ENCODE measurements at places on chromosomes 12 and 14.

DNA sequence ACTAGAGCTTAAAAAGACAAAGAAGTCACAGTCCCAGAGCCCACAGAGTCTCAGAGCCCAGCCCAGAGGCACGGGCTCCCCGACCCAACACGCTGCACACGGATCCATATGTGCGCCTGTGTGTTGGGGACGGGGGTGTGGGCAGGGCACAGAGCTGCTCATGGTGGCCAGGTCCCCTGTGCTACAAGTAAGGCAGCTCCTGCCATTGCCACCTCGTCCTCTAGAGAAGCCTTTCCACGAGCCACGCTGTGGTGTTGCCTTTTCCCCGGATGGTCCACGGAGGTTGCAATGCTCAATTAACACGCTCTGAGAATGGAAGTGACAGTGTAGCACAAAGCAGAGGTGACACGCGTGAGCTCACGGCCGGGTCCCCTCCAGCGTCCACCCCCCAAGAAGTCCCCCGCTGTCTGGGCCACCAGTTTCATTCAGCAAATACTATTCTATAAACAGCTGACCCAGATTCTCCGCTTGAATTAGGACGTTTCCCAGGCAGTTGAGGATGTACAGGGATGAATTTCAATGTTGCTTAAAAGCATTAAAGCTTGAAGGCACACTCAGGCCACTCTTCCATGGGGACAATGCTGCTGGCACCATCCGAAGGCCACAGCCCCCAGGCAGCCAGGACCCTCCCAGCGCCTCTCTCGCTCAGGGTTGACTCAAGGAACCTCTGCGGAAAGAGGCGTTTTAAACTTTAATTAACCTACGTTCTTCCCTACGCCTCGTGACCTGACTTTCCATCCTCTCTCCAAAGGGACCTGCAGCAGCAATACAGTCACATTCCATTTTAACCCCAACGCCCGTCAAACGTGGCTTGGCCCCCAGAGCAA lies 22.7 kb upstream of the EIF5 start:
- no peak for DNase-seq

DNA sequence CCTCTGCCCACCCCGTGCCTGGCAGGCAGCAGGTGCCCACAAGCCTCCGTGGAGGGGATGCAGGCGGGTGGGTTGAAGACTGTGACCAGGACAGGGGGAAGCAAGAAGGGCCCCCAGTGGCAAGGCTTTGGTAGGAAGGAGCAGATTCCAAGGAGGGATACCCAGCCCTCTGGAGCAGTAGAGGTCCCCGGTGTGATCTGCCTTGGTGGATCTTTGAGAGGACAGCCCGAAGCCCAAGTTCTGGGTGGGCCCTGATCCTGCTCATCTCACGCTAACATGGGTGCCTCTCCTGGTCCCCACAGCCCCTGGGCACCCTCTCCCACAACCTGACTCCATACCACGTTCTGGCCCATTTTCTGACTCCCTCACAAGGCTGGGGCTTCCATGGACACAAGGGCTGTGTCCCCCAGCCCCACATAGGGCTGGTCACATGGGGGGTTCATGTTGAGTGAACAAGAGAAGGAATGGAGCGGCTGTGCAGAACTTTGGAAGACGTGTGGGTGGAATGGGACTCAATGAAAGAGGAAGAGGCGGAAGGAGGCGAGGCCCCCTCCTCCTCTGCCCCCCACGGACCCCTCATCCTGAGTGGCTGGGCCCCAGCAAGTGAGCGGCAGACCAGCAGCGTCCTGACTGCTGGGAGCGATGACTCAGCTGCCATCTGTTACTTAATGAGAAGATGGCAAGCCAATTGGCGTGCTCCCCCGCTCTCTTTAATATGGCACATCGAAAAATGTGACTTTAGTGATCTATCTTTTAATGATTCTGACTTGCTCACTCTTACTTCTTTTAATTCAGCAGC lies 77.0 kb upstream of the BCL11B start:
- DNase-seq: no peak

DNA sequence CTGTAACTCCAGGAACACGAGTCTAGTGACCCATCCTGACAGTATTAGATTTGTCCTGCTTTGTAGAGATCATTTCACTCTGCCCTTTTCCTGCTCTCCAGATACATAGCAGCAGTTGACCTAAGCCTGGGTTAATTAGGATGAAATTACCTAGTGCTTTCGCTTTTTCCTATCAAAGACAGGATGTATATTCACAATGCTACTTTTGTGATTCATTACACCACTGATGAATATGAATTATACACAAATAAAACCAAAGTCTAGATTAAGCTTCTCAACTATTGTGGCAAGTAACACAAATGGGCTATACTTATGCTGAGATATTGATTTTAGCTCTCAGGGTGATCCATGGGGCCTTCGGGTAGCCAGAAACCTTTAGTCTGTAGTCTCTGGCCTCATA lies 17.9 kb downstream of the CERS5 start:
- DNase-seq: no peak

- no peak for DNase-seq
Measured at GRCh38 chr14:96734076-96734622, 63.0 kb upstream of the VRK1 start.

GRCh38 chr12:76501390-76501789 lies 58.2 kb downstream of the OSBPL8 start:
- DNase-seq: no peak

GRCh38 chr12:16453319-16453718 lies 105.9 kb downstream of the MGST1 start:
- no peak for DNase-seq

- no peak for DNase-seq
Measured at GRCh38 chr14:70269582-70269981, 80.8 kb upstream of the SLC8A3 start.

DNA sequence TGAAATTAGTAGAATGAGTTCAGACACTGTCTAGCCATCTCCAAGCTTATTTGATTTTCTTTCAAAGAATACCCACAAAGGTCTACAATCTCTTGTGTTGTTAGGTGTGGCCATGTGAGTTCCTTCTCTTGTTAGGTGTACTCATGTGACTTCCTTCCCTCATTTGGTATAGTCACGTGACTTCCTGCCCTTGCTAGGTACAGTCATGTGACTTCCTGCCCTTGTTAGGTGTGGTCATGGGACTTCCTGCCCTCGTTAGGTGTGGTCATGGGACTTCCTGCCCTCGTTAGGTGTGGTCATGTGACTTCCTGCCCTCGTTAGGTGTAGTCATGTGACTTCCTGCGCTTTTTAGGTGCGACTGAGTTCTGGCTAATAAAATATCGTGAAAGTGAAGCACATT lies 179.6 kb downstream of the TMX1 start:
- peak; percentile 4 for DNase-seq

DNA sequence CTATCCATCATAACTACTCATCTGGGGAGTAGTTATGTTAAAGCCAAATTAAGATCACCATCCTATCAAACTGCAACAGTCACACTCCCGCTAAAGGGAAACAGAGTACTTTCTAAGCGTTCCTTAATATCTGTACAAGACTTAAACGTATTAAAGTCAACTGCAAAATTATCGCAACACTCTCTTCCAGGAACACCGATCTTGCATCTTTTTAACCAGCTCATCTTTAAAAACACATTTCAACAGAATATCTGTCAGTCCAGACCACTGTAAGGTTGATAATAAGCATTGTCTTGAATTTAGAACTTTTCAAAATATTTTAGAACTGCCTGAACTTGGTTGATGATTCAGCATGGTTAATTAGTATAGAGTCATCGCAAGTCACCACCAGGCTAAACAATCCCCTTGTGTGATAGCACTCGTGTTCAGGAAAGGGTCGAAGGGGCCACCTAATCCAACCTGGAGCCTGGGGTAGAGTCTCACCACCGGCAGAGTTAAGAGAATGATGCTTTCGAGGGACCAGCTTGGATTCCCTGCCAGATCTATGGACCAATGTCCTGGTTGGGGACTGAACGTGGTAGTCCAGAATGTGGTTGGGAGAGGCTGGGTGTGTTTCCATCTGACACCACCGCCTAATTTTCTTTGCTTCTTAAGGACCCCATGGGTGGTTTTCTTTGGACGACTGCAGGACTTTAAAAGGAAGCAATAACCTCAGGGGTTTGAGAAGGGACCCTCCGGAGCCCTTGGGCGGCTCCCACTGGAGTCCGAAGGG lies 890 bp downstream of the SPTLC2 start:
- DNase-seq: no peak

GRCh38 chr14:30885840-30886740 lies 11.7 kb downstream of the COCH start:
- no peak for DNase-seq

- DNase-seq: no peak
Measured at GRCh38 chr14:88519907-88520306, 34.9 kb downstream of the PTPN21 start.

DNA sequence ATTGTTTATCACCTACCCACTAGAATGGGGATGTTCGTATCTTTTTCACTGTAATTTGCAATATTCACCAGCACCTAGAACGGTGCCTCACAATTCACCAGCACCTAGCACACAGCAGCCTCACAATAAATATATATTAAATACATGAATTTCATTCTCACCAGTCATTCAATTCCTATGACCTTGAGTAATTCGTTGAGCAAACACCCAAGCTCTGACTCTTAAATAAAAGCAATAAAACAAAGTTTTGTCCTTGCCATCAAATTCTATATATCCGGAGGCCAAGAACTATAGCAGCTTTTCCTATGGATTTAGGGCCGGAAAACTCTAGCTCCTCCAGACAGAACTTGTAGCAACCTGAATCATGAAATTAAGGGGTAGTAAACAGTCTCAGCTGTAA lies 981 bp downstream of the VTI1B start:
- no peak for DNase-seq

GRCh38 chr14:20970983-20971704 lies 15.9 kb downstream of the RNASE2 start:
- peak; percentile 56 for DNase-seq

DNA sequence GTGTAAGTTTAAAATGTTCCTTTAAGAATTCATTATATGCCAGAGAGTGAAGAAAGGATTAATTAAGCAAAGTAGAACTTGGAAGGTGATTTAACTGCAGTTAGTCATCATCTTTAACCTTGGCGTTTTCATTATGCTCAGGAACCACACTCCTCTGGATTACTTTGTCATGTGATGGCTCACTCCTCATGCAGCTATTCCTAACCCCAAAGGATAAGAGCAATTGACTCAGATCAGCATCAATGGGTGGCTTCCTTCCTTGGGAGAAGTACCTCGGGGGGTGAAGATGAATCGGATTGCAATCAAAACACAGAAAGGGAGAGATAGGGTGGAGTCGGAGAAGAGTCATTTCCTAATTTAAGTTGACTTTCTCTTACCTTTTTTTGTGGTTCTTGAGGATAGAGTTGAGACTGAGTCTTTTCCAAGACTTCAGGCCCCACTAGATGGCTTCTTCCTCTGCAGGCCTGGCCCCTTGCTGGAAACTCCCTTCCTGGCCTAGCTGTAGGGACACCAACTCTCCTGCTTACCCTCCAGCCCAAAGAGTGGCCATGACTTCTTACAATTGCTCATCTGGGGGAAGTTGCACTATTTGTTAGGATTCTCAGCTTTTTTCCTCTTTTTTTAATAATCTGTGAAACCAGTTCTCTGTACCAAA lies 238.6 kb upstream of the DDHD1 start:
- DNase-seq: no peak

GRCh38 chr12:95653771-95654546 lies 102.7 kb upstream of the USP44 start:
- no peak for DNase-seq

DNA sequence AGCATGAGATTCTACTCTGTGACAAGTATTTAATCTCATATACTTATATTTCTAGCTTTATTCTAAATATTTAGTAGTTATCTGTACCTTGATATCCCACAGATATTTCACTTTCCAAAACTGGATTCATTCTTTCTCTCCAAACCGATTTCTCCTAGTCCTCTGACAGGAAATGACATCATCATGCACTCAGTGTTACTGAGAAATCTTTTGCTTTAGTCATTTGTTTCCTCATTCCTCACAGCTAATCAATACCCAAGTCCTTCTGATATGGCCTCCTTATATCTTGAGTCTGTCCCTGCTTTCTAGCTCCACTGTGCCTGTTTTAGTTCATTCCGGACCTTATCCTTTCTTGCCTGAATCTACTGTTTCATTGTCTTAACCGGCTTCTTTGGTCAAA lies 39.4 kb upstream of the E2F7 start:
- no peak for DNase-seq

GRCh38 chr14:33556382-33557121 lies 394.3 kb downstream of the EGLN3 start:
- no peak for DNase-seq

DNA sequence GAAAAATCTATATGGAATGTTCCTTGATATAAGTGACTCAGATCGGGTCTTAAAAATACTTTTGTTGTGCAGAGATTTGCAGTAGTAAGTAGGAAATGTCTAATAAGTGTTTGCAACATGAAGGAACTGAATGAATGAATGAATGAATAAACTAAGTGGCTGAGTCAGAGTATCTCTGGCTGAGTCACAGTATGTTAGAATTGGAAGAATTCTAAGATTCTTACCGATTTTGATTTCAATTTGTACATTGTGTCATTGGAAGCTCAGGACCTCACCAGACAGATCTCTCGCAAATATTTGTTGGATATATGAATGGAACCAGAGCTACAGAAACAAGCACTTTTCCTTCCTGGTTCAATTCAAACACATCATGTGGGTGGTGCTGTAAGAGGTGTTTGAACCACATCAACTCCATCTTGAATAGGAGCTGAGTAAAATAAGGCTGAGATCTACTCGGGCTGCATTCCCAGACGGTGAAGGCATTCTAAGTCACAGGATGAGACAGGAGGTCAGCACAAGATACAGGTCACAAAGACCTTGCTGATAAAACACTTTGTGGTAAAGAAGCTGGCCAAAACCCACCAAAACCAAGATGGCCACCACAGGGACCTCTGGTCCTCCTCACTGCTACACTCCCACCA lies 123.9 kb upstream of the FOXN3 start:
- no peak for DNase-seq

DNA sequence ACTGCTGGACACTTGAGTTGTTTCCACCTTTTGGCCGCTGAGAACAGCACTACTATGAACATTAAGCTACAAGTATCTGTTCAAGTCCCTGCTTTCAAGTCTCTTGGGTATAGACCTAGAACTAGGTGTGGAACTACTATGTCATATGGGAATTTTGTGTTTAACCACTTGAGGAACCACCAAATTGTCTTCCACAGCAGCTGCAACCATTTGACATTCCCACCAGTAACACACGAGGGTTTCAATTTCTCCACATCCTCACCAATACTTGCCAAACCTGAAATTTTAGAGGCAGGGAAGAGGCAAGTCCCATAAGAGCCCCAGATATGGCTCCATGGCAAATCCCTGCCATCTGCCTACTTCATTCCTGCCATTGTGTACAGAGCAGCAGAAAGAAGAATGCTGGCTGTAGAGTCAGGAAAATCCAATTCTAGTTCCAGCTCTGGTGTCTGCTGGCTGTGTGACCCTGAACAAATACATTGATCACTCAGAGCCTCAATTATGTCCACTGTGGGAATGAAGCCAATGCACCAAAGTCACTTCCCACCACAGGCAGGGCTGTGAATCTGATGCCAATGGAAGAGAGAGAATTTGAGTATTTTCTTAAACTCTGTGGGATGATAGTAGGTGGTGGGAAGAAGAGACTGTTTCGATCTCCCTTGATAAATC lies 17.8 kb downstream of the PITPNM2 start:
- DNase-seq: no peak

DNA sequence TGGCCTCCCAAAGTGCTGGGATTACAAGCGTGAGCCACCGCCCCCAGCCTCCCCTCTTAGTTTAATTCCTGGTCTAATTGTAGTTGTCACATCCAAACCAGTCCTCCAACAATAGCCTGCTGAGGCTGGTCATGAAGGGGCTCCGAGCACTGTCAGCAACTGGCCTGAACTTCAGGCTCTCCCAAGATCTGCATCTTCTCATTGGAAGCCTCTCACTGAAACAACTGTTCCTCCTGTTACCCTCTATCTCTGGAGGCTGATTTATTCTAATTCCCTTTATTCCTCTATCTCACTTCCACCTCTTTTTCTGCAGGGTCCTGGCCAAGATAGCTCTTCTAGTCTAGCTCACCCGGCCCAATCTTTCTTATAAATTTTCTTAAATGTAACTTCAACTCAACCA lies 89.4 kb downstream of the DUSP16 start:
- no peak for DNase-seq
